ENCODE measurements at places on chromosomes 5 and 9.

DNA sequence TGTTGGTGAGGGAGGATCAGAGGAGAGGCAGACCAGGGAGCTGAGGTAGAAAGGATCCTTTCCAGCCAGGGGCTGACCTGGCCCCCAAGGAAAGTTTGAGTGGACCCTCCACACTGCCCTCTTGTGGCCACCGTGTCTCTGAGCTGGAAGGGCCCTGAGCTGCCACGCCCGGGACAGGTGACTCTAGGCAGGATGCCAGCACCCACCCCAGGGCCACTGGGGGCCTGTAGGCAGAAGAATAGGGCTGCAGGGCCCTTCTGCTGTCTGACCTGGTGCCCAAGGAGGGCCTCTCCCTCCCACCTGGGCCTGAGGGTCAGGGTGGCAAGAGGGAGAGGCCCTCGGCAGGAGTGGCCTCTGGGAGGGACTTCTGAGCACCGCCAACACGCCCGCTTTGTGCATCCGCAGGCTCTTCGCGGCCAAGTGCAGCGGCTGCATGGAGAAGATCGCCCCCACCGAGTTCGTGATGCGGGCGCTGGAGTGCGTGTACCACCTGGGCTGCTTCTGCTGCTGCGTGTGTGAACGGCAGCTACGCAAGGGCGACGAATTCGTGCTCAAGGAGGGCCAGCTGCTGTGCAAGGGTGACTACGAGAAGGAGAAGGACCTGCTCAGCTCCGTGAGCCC is 76.8 kb downstream of the LMX1B start:
- DNase-seq, result peak; percentile 67

GRCh38 chr5:171323806-171324632 is 15.0 kb downstream of the TLX3 start:
- DNase-seq, result no peak

- DNase-seq, result peak; percentile 80
Measured at GRCh38 chr9:6055216-6055615, 39.8 kb upstream of the RANBP6 start.

- no peak for DNase-seq
Measured at GRCh38 chr9:37404590-37404989, 17.9 kb upstream of the GRHPR start.

DNA sequence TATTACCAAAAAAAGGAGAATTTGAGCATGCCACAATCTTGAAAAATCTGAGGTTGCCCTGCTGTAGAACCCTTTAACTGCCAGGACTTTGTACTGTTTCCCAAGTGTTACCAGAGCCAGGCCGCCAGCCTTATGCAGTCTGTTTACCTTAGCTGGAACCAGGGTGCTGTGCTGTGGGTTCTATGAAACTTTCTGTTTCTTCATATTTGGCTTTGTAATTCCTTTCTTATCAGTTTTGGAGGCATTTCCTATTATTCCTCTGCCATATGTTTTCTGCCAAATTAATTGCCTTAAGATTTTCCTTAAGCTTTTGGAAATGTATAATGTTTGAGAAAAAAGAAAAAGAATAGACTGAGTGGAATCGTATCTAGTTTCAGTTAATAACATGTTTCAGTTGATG is 2.1 kb downstream of the S1PR3 start:
- no peak for DNase-seq

GRCh38 chr5:163914910-163915309 is 409.5 kb downstream of the MAT2B start:
- DNase-seq, result no peak

GRCh38 chr9:81537964-81538363 is 151.4 kb downstream of the TLE1 start:
- DNase-seq, result no peak

GRCh38 chr5:148314187-148314586 is 2.0 kb downstream of the SPINK7 start:
- DNase-seq, result no peak

DNA sequence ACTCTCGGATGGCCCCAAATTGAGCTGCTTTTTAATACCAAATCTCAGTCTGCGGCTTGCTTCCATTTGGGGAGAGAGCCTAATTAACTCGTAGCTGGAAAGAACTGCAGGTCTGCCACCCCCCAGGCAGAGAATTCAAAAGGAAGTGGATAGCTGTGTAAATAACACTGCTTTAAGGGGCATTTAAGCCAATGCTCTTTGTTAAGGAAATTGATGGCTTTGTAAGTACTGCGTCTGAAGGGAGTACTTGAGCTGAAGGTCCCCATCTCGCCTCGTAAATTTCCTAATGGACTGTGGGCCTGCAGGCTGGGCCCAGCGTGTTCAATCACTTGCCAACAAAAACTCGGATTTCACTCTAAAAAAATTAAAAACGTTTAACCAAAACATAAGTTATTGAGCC is 132.7 kb downstream of the PAPPA start:
- DNase-seq, result no peak

DNA sequence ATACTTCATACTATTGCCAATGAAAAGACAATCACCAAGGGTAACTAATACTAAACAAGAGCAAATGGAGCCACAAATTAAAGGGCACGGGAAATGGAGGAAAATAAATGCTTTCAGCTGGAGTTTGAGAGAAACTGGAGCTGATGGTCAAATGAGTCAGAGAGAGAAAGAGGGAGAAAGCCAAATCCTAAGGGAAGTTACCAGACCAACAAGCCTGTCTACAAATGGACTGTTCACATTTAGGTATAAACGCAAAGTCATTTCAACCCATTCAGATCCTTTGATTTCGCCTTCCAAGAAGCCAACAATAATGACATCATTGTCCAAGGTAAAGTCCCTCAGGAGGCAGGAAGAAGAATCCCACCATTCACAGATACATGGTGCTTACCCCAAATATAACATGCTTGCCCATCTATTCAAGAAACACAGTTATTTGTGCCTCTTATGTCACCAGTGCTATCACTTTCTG is 351.8 kb downstream of the RAB3C start:
- DNase-seq, result no peak

- DNase-seq, result no peak
Measured at GRCh38 chr9:135029871-135030565, 57.5 kb upstream of the OLFM1 start.

GRCh38 chr5:74514888-74515551 is 125.5 kb downstream of the ENC1 start:
- DNase-seq, result no peak

GRCh38 chr5:174843263-174844250 is 119.2 kb downstream of the MSX2 start:
- no peak for DNase-seq
